HEK293T (cell line): ENCODE measurements at places on chromosomes 1 and 21.
A peak's percentile ranks its signal among the peaks of the same experiment; 100 is the strongest.

DNA sequence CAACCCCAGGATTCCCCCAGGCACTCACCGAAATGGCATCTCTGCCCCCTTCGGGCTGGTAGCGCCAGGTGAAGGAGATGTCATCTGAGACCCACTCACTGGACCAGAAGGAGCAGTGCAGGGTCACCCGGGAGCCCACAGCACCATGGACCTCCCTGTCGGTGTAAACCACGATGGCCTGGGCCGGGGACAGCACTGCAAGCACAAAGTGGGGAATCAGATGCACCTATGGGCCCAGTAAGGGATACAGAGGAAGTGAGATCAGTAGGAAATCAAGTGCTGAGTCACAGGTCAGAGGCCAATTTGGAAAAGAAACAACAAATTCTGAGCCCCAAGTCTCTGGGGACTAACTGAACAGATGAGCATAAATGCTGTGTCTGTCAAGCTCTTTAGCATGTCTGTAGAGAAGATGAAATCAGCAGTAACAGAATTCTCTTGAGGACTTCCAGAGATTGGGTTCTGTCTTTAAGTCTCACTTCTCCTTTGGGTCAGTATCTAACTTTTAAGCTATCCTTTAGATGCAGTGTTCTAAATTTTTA lies 2.5 kb downstream of the MPZ start:
- DNase-seq: no peak

DNA sequence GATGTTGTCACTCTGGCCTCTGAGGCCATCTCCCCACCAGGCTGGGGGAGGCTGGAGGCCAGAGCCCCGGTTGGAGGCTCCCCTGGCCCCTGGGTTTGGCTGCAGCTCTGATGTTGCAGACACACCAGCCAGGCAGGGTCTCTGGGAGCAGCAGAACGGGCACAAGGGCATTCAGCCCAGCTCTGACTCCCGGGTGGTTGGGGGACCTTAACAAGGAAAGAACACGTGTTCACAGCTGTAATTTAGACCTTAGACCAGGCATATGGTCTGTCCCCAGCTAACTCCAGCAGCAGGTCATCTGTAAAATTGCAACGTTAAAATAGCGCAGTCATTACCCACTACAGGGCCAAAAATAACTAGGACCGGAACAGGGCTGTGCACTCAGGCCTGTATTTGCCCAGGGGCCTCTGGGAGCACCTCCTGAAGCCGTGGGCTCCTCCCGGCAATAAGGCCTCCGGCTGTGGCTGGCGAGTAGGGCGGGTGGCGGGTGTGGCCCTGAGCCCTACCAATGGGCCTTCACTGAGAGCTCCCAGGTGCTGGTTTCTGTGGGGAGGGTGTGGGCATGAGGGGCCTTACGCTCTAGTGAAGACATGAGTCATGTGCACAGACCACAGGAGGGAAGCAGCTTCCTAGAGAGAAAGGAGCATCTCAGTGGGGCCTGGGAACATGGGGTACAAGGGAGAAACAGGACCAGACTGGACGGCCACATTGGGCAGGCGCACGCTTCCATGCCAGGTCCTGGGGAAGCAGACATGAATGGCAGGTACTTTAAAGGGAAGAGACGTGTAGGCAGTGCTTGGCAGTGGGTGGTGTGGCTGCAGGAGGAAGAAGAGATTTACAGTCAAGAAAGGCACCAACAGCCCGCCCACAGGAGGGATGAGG lies 6.1 kb downstream of the LDLRAP1 start:
- peak; percentile 23 for DNase-seq

GRCh38 chr1:232621050-232621449 lies 8.9 kb downstream of the SIPA1L2 start:
- DNase-seq: no peak

- DNase-seq: no peak
Measured at GRCh38 chr1:41720861-41721410, 197.8 kb downstream of the HIVEP3 start.

DNA sequence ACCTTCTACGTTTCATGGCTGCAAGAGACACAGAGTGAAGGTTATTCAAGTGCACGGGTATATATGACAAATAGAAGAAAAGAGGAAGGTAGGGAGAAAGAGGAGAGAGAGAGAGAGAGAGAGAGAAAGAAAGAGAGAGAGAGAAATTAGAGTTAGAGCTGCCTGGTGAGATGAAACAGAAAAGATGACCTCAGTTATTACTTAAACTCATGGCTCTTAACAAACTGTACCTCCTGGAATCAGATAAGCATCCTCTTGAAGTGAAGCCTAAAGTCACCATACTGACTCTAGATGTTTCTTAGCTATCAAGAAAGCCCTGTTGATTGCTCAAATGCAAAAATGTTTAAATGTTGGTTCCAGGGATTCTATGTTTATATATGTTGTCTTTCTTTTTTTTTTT lies 597.7 kb upstream of the ZP4 start:
- no peak for DNase-seq

- no peak for DNase-seq
Measured at GRCh38 chr1:36844917-36845316, 189.4 kb downstream of the GRIK3 start.

GRCh38 chr1:116540088-116540487 lies 30.7 kb downstream of the CD58 start:
- no peak for DNase-seq

DNA sequence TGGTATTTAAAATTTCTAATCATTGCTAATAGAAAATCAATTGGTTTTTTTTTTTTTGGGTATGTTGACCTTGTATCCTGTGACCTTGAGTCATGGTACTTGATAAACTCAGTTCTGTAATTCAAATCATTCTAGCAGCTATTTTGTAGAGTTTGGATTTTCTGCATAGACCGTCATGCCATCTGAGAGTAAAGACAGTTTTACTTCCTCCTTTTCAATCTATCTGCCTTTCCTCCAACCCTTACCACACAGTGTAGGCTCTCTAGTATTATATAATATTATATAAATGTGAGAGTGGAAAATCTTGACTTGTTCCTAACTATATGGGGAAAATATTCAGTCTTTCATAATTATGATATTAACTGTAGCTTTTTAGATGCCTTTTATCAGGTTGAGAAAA lies 7.0 kb downstream of the TDRD5 start:
- DNase-seq: no peak

GRCh38 chr1:237183963-237184540 lies 142.1 kb downstream of the RYR2 start:
- no peak for DNase-seq

DNA sequence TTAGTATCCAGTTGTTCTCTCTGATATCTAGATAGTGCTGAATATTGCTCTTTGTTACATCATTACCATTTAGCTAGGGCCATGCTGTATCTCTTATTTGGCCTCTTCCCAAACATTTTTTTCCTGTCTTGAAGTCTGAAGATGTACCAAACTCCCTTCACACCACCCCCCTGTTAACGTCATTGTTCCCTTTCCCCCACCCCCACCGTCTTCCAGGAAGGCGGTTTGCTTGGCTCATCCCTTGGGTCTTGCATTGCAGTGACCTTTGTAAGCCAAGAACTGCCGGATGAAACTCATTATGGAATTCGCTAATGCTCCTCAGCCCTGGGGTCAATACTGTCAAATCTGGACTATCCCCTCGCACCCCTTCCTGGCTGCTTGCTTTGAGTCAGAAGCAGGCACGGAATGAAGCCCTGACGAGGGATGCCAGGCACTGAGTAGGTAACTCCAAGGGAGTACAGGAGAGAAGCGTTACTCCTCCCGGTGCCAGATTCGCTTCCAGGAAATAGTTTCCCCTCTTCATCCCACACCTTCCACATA lies 283.1 kb downstream of the TM2D1 start:
- DNase-seq: no peak

DNA sequence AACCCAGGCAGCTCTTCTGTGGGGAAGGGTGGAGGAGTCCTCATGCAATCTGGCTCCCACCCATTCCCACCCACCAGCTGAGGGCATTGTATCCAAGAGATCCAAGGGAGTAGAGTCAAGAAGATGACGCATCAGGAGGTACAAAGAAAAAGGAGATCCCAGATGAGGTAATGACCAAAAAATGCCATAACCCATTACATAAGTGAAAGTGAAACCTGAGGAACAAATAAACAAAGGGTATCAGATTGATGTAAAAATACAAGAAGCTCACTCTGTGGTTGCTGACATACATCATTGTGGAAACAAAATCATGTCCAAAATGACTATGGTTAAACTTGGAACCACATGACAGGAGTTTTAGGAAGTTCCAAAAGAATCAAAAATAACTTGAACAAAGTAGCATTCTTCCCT lies 42.5 kb downstream of the CCN1 start:
- DNase-seq: no peak

DNA sequence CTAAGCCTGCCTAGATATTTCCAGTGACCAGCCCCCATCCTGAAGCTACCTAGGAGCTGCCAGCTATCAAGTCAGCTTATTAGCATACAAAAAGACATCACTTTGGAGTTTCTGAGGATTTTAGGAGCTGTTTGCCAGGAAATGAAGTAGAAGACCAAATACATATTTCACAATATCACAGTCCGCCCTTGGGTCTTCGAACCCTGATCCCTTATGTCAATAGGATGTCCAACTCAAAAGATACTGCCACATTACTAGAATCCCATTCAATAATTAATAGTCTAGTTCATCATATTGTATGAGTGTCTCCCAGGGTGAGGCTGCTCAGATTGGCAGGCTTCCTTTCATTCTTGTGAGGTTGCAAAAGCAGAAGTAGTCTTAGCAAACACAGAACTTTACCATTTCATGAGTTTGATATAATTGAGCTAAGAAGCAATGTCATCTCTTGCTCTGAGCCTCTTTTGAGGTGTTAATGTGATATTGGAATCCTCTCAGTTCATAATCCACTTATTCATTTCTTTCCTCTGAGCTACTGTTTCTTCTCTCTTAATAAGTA lies 13.6 kb downstream of the IPO9 start:
- DNase-seq: no peak

- DNase-seq: no peak
Measured at GRCh38 chr1:109717729-109718128, 5.7 kb downstream of the GSTM5 start.

DNA sequence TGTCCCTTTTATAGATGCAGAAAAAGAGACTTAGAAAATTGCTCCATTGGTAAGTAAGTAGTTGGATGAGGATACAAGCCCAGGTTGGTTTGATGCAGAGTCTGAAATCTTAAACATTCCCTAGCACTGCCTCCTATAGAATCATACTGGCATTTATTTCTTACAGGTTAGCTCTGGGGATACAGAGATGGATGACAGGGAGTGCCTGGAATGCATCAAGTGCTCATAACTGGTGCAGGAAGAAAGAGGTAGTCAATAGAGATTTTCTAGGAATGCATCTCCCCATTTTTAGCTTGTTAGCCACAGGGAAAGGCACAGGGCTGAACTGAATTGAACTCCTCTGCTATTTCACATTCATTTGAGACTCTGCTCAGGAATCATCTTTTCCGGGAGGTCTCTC lies 269.0 kb upstream of the USP24 start:
- no peak for DNase-seq

- no peak for DNase-seq
Measured at GRCh38 chr1:117925981-117926380, 3.4 kb downstream of the GDAP2 start.

DNA sequence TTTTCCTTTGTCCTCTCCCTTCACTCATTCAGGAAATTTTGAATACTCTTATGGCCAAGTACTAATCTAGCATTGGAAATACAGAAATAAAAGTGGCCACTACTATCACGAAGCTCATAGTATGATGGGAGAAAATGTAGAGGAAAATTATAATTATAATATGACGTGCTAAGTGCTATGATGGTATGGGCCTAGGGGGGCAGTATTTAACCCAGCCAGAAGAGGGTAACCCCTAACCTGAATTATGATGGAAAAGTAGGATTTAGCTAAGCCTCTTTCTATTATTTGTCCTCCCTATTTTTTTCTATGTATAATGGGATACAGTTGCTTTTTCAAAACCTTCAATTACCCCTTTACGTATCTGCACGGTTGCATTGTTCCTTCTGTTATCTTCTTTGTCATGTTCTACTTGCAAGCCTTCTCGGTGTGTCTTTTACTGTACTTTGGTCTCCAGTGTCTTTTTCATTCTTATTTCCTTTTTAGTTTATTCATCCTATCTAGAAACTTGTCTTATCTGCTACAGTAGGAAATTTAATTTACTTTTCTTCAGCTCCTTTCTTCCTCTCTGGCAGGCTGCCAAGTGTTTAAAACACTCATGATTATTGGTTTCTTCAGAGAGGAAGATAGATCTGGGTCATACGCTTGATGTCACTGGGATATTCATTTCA lies 88.8 kb upstream of the GPR52 start:
- no peak for DNase-seq

- DNase-seq: no peak
Measured at GRCh38 chr1:30768830-30769718, 11.5 kb upstream of the LAPTM5 start.

DNA sequence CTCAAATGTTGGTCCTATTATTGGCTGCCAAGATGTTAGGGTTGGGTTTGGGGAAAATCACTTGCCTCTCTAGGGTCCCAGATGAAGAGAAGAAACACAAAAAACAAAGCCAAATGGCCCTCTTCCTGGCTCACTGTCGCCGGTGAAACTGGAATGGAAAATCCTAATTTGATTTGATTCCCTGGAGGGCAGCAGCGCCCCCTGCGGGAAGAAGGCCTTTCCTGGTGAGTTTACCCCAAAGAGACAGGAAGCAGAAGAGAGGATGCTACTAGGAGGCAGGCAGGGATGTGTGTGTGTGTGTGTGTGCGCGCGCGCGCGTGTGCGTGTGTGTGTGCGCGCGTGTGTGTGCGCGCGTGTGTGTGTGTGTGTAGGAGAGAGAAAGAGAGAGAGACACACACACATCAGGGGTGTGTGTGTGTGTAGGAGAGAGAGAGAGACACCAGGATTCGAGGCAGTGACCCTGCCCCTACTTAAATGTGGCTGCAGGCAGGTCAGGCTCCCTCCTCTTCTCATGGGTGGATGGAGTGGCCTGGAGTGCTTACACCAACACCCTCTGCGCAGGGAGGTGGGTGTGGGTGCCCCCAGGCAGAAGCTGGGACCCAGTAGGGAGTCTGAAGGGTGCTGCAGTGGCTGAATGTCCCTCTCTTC lies 3.1 kb upstream of the SELENON start:
- DNase-seq: peak; percentile 76

DNA sequence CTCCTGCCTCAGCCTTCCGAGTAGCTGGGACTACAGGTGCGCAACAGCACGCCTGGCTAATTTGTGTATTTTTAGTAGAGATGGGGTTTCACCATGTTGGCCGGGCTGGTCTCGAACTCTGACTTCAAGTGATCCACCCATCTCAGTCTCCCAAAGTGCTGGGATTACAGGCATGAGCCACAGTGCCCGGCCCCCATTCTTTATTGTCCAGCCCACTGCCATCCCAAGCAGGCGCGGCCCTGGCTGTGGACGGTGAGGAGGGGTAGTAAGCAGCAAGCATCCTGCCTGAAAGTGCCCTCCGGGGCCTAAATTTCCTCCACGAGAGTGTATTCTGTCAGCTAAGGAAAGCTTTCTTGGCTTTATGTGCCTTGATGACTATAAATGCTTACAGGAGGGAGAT lies 113.2 kb upstream of the CSF3R start:
- no peak for DNase-seq

GRCh38 chr1:213993929-213994328 lies 6.2 kb downstream of the PROX1 start:
- DNase-seq: no peak
